SK-N-SH treated with all-trans-retinoic acid at 6 μM for 48 hours (cell line): ENCODE measurements at places on chromosomes 3 and 15.
A peak's percentile ranks its signal among the peaks of the same experiment; 100 is the strongest.

DNA sequence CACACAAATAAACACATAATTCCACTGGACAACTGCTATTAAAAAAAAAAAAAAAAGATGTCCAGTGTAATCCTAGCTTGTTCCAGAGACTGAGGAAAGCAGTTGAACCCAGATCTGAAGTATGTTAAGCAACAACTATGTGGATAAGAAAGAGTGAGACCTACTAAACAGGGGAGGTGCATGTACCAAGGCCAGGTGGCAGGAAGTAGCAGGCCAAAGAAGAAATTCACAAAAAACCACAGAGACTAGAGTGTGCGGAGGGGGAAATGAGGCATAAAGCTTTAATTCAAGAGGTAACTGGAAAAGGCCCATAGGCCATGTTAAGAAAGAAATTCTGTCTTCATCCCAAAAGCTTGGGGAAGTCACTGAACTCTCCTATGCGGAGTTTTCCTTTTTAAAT is 490.0 kb downstream of the NAALADL2 start:
- ATAC-seq = no peak

DNA sequence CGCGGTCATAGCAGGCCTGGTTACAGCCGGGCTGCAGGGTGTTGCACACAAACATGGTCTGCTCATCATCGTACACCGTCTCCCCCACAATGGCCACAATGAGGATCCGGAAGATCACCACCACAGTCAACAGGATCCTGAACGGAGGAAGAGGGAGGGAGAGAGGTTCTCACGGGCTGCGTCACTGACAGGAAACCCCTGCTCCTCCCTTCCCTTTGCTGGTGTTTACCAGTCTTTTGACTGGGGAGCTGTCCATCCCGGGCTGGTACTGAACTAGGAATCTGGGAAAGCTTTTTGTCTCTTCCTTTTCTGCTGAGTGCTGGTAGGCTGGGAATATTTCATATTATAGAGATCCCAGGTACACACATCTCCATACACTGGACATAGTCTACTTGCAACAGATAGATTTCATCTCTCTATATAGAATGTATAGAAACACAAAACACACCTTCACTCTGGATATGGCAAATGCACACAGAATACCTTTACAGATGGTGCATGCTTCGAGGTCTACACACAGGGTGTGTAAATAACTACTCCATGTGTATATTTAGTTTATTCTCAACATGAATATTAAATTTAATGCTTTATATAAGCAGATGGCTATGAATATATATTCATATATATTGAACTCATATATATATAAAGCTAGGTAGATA is 1.4 kb downstream of the GJD2 start:
- peak; percentile 68 for ATAC-seq

- ATAC-seq = no peak
Observed at GRCh38 chr3:150300852-150301517, 107.1 kb upstream of the TSC22D2 start.

DNA sequence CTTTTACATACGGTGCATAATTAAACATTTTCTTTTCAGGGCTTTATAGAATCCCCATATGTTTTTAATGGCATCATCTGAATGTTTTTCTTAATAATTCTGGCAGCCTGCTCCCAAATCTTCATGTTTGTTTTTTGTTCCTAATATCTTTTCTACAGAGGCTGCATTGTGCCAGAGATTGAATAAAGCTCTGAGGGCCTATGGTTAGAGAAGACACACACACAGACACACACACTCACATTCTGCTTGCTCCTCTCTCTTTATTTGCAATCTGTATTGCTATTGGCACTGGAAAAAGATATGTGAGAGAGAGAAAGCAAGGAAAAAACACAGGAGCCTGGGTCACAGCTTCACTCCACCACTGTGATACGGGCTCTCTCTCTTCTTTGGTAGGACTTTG is 136.0 kb downstream of the MECOM start:
- no peak for ATAC-seq

GRCh38 chr3:183984749-183985729 is 32.6 kb downstream of the ABCC5 start:
- peak; percentile 18; the same call in 2 of the 3 replicates for ATAC-seq

GRCh38 chr3:100629421-100630127 is 20.2 kb downstream of the ADGRG7 start:
- ATAC-seq = no peak

DNA sequence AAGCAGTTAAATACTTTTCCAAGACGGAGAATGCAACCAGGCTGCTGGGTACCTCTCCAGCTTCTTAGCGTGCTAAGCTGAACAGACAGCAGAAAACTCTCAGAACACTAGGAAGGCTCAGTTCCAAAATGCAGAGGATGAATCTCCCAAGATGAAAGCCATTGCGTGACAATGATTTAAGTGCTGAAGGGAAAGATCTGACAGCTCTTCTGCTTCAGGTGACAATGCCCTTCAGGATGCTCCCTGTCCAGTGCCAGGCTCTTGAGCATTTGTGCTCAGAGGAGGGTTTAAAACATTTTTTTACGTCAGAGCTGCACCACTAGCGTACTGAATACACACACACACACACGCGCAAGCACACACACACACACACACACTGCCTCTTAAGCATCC is 26.3 kb downstream of the ARHGEF3 start:
- no peak for ATAC-seq

GRCh38 chr3:67012564-67012963 is 14.5 kb downstream of the KBTBD8 start:
- no peak for ATAC-seq

DNA sequence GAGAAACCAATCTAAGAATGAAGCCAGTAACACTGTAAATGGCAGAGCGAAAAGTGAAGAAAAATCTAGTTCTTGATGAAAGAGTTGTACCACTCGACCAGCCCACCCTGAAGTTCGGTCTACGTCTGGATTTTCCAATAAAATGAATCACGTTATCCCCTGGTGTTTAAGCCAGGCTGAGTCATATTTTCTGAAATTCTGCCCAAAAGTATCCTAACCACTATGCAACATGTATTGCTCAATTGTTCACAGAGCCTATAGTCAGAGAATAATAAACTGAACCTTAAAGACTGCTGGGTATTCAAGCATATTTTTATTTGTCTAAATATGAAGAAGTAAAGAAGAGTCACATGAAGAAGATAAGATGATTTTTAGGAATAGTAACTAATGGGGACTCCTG is 245.7 kb downstream of the FGF12 start:
- ATAC-seq = no peak

GRCh38 chr3:69926385-69926784 is 73.1 kb upstream of the SAMMSON start:
- no peak for ATAC-seq

GRCh38 chr3:143123353-143123984 is 3.9 kb downstream of the CHST2 start:
- ATAC-seq = no peak

GRCh38 chr3:170741756-170742529 is 128.1 kb downstream of the RPL22L1 start:
- peak; percentile 9; the same call in 1 of the 3 replicates for ATAC-seq

GRCh38 chr3:32592696-32593353 is 22.2 kb upstream of the DYNC1LI1 start:
- no peak for ATAC-seq

DNA sequence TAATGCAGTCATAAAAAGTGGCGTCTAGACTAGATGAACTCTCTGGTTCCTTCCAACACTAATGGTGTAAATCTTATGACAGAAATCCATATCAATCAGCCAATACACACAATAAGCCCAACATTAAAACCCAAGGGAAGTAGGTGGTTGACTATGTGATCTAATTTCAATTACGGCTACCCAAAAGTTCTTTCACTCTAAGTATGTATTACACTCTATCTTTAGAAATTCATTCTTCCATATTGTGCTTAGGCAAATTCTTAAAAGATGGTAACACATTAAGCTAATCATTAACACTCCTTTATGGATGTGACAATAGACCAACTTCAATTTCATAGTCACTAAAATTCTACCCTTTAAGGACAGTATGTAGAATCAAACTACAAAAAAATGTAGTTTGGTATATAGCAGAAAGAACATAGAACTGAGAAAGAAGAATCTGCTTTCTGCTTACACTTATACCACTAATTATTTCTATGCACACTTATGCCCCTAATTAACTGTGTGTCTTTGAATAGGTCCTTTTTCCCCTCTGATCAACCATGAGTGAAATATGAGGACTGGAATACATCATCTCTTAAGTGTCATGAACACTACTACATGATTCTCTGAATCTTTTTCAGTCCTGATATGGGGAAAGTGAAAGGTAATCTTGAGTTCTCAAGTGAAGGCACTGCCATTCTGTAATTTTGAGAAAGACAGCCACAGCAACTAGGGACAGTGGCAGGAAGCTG is 557.6 kb downstream of the IGSF11 start:
- no peak for ATAC-seq

- ATAC-seq = no peak
Observed at GRCh38 chr3:123684209-123684608, 99.4 kb upstream of the HACD2 start.

DNA sequence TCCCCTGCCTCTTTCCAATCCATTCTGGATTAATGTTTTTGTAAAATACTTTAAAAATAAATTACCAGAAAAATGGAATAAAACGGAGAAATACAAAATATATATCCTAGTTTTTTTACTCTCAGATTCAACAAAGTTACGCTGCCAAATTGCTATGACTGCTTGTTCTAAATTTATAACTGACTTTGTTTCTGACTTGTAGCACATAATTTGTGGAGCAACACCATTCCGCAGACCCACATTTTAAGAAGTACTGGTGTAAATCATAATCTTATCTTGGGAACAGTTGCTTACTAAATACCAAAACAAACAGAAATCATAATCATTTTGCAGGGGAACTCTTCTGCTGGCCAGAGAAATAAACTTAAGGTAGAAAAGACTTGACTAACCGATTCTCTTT is 339.4 kb upstream of the CBLB start:
- no peak for ATAC-seq

GRCh38 chr3:153129426-153129825 is 32.6 kb upstream of the RAP2B start:
- no peak for ATAC-seq

GRCh38 chr3:116517308-116517707 is 72.0 kb upstream of the LSAMP start:
- ATAC-seq = peak; percentile 53; the same call in 2 of the 3 replicates

DNA sequence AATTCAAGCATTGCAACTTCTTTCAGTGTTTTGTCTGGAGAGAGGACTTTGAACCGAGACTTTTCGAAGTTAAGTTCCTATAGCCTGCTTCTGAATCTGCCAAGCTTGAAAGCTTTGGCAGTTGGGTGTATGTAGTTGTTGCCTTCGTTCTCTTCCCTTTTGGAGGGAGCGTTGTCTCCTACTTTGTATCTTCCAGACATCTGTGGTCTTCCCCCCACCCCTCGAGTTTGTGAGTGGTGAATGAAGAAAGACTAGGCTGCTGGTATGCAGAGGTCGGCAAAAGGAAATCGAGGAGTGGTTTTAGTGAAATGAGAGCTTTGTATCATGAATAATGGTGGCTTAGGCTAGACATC is 1.3 kb downstream of the CTNNB1 start:
- ATAC-seq = peak; percentile 13

GRCh38 chr3:190593075-190593474 is 79.2 kb downstream of the IL1RAP start:
- peak; percentile 69 for ATAC-seq

GRCh38 chr3:184563941-184564684 is 2.5 kb downstream of the EPHB3 start:
- ATAC-seq = no peak

GRCh38 chr3:186849374-186849975 is 7.0 kb downstream of the ADIPOQ start:
- ATAC-seq = peak; percentile 82
